ENCODE measurements at places on chromosomes 2 and 18.
A peak's percentile ranks its signal among the peaks of the same experiment; 100 is the strongest.

- DNase-seq = no peak
Measured at GRCh38 chr18:53764086-53764485, 460.4 kb downstream of the MBD2 start.

DNA sequence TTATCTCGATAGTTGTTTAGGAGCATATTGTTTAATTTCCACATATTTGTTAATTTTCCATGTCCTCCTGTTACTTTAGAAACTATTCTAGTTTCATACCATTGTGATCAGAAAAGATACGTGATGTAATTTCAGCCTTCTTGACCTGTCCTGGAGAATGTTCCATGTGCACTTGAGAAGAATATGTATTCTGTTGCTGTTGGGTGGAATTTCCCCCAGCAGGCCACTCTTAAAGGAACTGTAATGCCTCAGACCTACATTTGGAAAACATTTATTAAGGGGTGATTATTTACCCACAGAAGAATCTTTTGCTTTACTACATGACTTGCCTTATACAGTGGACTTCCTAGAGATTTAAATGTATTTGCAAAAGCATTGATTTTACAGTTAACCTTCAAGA is 55.5 kb downstream of the LIMS1 start:
- DNase-seq = no peak

- DNase-seq = peak; percentile 72
Measured at GRCh38 chr2:85797921-85798320, 44.1 kb downstream of the ATOH8 start.

DNA sequence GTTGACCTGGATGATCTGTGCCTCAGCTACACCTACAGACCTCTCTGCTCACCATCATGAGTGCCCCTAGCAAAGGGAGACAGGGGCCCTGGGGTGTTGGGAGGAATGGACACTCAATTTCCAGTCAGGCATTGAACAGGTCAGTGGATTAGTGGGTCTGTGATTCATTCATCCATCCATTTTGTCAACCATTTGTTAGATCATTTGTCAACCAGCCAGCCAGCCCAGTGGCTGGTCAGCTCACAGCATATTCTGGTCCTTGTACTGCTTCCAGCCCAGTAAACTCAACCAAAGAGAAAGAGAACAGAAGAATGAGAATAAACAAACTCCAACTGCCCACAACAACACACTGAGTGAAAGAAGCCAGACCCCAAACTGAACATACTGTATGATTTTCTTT is 4.6 kb upstream of the KLF11 start:
- no peak for DNase-seq

GRCh38 chr18:9771261-9771976 is 63.3 kb downstream of the RAB31 start:
- DNase-seq = peak; percentile 82

DNA sequence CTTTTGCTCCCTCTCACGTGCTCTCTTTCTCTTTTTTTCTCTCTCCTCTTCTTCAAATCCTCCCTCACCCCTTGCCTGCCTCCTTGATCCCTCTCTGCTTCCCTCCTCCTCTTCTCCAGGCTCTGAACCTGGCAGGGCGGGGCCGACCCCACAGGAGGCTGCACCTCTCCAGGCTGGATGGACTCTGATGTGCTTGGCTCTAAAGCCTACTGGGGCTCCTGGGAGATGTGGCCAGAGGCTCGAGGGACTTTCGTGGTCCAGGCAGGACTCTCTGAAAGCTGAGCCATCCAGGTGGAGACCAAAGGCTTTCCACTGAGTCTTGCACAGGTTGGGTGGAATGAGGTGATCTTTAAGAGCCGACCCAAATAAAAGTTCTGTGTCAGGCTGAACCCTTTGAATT is 25.4 kb downstream of the DYSF start:
- no peak for DNase-seq

DNA sequence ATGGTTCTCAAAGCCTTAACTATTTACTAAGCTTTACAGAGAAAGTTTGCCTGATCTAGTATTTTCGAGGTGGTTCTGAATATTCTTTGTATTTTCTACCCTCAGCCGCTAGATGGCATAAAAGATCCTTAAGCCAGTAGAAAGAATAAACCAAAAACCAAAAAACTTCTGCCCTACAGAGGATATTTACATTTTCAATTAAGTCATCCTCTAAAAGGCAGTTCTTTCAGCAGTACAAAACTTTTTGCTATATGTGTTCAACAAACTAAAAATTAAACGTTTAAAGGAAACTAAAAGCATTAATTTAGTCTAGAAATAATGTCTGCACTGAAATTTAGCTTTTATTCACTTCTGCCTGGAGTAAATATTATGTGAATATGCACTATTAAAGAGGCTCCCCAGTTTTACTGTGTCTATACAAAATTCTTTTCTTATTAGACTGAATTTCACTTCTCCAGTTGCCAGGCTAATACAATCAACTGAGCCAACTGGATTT is 297.5 kb downstream of the PIEZO2 start:
- peak; percentile 59 for DNase-seq

- no peak for DNase-seq
Measured at GRCh38 chr2:102264952-102265351, 46.4 kb upstream of the IL1RL1 start.

DNA sequence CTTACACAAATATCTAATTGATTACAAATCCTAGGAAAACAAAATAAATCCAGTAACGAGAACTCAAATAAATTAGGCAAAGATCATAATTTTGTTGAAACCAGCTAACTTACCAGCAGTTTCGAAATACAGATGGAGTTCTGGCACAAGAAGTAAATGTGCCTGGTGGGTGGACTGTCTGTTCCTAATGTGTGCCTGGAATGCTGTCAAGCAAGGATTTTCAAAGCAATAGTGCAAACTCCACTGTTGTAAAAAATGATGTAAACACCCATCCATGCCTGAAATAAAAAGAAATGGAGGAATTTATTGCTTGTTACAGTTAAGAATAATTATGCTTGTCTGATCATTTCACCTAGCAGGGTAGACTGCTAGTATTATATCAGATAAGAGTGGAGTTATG is 423.9 kb upstream of the MAP2 start:
- no peak for DNase-seq

GRCh38 chr18:78738076-78738690 is 241.4 kb upstream of the SALL3 start:
- no peak for DNase-seq

DNA sequence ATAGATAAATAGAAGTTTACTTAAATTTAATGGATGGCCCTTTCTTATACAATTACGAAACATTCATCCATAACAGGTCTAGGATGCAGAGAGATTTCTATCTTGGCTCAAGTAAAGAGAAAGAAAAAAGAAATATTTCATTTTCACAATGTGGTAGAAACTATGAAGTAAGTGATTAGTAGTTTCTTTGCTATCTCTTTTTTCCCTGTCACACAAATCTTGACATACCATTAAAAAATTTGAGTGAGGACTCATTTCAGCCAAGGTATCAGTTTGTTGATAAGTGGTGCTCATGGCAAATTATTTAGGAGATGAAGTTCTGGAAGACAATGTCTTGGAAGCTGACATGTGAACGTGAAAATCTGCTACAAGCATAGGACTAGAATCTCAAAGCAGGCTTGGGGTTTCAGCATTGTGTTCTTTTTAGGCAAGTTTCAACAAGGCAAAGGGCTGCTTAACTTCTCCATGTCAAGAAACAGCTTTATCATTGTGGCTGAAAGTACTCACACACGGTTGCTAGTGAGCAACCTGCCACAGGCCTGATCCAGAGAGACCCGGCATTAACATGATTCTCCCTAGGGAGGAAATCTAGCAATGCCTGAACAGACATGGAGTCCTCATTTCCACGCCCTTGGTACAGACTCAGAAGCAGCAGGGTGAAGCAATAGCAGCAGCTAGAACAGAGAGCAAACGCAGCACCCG is 414.6 kb downstream of the DLGAP1 start:
- DNase-seq = peak; percentile 7

GRCh38 chr2:23404426-23404825 is 19.4 kb downstream of the KLHL29 start:
- DNase-seq = peak; percentile 52

DNA sequence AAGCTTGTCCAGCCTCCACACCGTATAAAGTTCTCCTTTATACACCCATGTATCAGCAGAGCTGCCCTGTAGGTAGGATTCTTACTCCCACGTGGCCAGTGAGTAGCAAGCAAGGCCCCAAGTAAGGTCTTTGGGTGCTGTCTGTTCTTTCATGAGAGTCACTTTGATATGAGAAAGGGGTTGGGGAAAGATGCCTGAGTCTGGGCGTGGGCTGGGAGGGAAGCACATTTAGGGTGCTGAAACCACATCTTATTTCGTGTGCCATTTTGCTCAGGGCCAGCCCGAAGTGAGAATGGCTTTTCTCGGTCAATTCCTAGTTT is 436 bp upstream of the ITPRIPL1 start:
- peak; percentile 64 for DNase-seq

DNA sequence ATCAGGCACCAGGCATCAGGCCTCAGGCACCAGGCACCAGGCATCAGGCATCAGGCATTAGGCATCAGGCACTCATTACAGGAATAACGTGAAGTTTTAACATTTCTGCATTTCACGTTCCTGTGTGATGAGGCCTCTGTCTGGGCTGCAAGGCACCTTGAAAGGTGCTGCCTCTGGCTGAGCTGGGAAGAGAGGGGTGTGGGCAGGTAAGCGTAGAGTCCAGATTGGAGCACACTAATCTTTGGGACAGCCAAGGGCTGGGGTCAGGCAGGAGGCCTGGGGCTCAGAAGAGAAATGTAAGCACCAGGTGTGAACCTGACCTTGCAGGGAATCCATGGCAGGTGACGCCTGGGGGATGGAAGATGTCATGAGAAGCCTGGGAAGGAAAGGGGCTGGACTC is 25.3 kb upstream of the SNTG2 start:
- DNase-seq = no peak

GRCh38 chr18:53268455-53268854 is 928.5 kb downstream of the DCC start:
- DNase-seq = no peak

DNA sequence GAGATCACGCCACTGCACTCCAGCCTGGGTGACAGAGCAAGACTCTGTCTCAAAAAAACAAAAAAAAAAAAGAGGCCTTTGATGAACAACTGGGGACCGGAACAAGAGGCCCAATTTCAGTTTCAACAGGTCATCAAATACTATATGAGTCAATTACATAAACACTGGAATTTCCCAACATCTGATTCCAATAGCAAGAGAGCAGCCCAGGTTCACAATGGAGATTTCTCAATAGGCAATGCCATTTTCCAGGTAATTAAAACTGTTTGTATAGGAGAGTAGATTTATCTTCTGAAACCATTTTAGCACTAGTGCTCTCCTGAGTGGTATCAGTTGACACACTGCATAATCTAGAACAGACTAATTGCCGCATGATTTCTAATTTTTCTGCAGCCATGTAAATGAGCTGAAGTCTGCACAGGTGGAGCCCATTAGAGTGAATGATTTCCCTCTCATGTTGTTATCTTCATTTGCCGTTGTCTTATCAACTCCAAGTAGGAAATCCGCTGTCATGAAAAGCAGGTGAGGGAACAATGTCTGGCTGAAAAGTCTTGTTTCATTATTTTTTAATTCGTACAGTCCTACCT is 264.1 kb upstream of the MEIS1 start:
- DNase-seq = no peak

GRCh38 chr2:36964496-36965058 is 1.8 kb downstream of the STRN start:
- DNase-seq = no peak

GRCh38 chr18:57429167-57430078 is 5.8 kb upstream of the ONECUT2 start:
- DNase-seq = no peak

GRCh38 chr2:231370749-231371429 is 24.6 kb upstream of the B3GNT7 start:
- DNase-seq = no peak

- peak; percentile 26 for DNase-seq
Measured at GRCh38 chr2:227377467-227378351, 1.4 kb downstream of the TM4SF20 start.

- no peak for DNase-seq
Measured at GRCh38 chr2:227194219-227194618, 29.8 kb downstream of the COL4A3 start.

DNA sequence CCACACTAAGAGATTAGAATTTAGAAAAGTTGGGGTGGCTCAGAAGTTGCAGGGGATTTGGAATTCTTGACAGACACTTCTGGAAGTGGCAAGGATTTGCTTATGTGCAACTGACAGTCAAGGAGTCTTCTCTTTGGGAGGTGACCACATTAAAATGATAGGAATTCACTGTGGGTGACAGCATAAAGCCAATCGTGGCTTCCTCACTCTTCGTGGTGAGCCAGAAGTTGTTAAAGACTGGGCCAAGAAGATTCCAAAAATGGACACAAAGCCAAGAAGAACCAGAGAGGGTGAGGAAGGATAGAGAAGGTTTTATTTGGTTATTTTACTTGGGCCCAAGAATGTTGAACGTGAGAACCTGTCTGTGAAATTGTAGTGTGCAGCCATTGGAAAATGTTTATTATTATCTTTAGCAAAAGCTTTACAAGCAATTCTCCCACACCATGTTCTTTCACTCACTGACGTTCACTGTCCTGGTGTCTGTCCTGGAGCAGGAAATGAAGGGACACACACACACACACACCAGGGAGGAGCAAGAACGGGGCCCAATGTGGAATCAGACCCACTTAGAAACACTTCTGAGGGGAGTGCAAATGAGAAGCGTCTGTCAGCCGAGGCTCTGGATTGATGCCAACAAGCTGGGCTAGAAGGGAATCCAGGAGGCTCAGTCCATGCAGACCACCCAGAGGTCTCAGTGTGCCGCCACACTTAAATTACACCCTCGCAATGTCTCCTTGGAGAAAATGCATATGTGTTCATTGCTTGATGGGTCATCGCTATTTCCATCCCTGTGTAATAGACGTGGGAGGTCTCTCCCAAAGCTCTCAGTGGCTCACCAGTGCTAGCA is 37.2 kb downstream of the STEAP3 start:
- no peak for DNase-seq

DNA sequence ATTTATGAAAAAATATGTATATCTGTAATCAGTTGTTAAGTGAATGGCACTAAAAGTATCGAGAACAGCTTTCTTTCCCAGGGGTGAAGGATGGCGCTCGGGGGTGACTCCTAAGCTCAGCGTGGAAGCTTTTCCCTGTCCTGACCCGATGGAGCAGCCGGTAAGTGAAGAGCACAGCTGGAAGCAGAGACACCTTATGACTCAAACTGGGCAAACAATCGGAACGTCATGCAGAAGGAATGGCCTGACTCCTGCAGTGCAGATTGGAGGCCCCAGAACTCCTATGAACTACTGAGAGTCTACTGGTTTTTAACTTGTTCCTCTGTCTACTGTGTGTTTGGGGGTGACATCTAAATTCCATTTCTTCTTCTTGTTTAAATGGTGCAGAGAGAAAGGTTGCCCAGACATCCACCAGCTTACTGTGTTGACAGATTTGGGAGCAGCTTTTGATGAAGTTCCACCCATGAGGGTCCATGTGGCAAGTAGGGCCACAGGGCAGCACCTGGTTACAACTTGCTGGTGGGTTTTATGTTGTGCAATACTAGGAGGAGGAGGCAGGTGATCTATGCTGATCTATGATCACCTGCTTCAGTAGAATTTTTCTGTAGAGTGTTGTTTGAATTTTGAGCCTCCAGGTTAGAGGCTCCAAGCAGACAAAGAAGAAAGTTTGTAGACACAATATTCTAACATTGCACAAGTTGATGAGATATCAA is 52.8 kb upstream of the TMEM182 start:
- no peak for DNase-seq

Measured in NCI-H82 (cell line).